ENCODE measurements at places on chromosomes 12 and 14.

DNA sequence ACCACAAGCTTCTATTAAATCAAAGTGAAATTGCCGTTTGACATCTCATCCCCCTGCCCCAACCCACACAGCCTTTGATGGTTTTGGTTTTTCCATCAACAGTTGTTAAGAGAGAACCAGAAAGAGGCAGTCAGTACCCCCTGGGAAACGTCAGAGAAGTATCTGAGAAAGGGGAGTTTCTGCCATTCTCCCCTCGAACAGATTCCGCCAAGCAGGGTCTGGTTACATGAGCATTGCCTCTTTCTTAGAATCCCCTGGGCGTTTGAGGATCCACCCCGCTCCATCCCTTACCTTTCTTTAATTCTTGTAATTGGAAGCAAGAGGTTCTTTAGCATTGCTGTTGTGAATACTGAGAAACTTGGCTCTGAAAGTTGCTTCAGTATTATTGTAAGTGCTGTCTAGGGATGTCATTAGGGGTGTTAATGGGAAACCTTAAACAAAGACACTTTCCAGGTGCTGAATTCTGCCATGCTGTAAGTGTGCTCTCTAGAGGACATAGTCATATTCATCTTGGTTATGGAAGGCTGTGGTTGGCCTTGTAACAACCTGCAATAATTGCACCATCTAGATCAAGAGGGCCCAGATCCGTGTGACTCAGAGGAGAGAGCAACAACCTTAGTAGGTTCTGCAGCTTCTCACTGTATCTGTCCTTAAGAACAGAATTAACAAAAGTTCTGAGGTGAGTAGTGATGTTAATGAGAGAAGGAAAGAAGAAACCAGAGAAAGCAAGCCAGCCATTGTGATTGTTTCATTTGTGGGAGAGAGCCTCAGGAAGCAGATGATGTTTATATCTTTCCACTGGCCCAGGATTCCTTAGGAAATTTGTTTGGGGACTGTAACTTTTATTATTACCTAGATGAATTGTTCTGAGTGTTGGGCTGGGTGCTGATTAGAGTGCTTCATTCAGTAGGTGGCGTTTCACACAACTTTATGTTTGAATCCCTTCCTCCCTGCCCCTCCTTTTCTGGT lies 9.0 kb downstream of the TMBIM6 start:
- peak; percentile 34 for DNase-seq

GRCh38 chr14:95218006-95218405 lies 60.7 kb upstream of the DICER1 start:
- DNase-seq = no peak

DNA sequence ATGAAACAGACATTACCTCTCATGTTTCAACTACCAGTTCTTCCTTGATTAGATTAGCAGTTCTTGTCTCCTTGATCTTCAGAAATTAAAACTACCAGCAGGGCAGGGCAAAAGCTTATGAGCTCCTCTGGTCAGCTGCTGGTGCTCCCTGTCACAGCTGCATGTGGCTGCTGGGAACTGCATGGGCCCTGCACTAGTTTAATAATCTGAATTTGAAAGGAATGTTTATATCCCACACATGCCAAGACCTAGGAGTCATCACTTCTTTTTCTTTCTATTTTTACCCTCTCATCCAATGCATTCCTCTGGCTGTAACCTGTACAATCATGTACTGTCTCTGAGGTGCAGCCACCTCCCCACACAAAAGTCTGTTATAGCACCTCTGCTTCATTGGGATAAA lies 73.9 kb downstream of the ARMH4 start:
- no peak for DNase-seq

GRCh38 chr14:70908935-70909641 lies 1.8 kb downstream of the PCNX1 start:
- DNase-seq = no peak

- DNase-seq = no peak
Measured at GRCh38 chr14:24414077-24414476, 15.3 kb downstream of the NYNRIN start.

GRCh38 chr14:20662968-20663732 lies 21.2 kb upstream of the RNASE4 start:
- peak; percentile 89 for DNase-seq

GRCh38 chr14:34087571-34087970 lies 136.7 kb upstream of the EGLN3 start:
- DNase-seq = no peak

DNA sequence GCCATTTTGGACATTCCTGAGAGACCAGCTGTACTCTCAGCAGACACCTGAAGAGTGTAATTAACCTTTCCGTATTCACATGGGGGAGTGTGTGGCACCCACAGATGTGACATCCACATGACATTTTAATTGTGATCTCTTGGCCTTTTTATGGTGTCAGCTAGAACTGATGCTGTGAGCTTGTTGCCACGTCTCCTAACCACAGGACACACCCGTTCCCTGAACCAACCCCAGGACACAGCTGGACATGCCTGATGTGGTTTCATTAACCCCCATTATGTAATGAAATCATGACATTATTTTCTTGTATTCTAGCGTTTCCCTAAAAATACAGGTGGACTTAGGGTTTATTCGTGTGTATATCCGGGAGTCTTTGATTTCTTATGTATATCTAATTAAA lies 1036.1 kb downstream of the TMEM121 start:
- DNase-seq = no peak

GRCh38 chr14:40682131-40682913 lies 924.4 kb upstream of the LRFN5 start:
- DNase-seq = no peak

GRCh38 chr12:55818886-55819285 lies 1.0 kb downstream of the ORMDL2 start:
- no peak for DNase-seq

GRCh38 chr12:94925206-94925605 lies 78.3 kb downstream of the NDUFA12 start:
- DNase-seq = no peak

GRCh38 chr14:93276031-93276716 lies 56.7 kb downstream of the BTBD7 start:
- DNase-seq = no peak

DNA sequence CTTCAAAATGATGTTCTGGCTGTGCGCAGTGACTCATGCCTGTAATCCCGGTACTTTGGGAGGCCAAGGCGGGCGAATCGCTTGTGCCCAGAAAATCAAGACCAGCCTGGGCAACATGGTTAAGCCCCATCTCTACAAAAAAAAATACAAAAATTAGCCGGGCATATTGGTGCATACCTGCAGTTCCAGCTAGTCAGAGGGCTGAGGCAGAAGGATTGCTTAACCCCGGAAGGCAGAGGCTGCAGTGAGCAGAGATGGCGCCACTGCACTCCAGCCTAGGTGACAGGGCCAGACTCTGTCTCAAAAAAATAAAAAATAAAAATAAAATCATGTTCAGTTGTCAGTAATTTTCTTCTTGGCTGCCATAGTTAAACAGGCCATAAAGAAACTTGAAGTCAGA lies 245.9 kb upstream of the USP15 start:
- no peak for DNase-seq

- no peak for DNase-seq
Measured at GRCh38 chr12:104855599-104855998, 102.5 kb downstream of the SLC41A2 start.

DNA sequence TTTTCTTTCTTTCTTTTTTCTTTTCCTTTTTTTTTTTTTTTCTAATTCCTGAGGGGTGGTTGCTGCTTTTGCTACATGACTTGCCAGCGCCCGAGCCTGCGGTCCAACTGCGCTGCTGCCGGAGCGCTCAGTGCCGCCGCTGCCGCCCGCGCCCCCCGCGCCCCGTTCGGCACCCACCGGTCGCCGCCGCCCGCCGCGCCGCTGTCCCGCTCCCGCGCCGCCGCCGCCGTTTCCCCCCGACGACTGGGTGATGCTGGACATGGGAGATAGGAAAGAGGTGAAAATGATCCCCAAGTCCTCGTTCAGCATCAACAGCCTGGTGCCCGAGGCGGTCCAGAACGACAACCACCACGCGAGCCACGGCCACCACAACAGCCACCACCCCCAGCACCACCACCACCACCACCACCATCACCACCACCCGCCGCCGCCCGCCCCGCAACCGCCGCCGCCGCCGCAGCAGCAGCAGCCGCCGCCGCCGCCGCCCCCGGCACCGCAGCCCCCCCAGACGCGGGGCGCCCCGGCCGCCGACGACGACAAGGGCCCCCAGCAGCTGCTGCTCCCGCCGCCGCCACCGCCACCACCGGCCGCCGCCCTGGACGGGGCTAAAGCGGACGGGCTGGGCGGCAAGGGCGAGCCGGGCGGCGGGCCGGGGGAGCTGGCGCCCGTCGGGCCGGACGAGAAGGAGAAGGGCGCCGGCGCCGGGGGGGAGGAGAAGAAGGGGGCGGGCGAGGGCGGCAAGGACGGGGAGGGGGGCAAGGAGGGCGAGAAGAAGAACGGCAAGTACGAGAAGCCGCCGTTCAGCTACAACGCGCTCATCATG lies 654 bp downstream of the FOXG1 start:
- no peak for DNase-seq

- no peak for DNase-seq
Measured at GRCh38 chr12:17301544-17301943, 695.6 kb upstream of the LMO3 start.

- DNase-seq = no peak
Measured at GRCh38 chr12:119179335-119180021, 747 bp downstream of the HSPB8 start.

DNA sequence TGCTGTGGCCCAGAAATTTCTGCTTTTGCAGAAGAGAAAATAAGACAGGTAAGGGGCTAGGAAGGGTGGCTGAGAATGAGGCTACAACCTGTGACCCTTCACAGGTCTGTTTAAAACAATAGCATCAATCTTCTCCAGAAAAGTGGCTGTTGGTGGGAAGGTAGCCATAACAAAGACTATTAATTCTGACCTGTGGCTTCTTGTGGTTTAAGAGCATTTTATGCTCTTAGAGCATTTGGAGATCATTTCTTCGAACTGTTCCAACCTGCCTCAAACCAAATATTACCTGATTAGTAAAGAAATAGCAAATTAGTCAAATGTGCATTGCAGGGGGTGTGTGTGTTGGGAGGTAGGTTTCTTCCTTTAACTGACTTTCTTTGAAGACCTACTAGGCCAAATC lies 15.2 kb upstream of the TCP11L2 start:
- DNase-seq = no peak

DNA sequence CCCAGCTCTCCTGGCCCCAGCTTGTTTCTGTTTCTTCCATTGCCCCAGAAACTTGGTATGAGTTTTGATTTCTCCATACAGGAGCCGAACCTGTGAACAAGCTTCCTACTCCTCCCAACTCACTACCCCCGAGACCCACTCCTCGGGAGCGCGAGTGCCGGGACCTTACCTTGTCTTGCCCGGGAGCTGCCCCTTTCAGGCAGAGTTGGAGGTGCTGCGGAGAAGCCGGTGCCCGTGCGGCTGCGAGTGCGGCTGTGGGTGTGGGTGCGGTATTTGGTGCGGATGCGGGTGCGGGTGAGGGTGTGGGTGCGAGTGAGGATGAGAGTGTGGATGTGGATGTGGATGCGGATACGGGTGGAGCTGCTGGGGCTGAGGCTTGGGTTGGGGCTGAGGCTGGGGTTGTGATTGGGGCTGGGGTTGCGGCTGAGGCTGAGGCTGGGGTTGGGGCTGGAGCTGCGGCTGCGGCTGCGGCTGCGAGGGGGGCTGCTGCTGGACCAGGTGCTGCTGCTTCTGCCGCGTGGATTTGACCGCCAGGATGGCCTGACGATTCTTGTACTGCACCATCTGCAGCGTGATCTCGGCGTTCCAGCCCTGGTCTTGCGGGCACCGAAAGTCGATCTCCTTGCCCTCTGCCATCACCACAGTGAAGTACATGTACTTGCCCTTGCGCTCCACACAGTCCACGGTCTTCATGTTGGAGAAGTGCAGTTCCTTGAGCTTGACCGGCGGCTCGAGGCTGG lies 1.1 kb downstream of the PHLDA1 start:
- DNase-seq = peak; percentile 45

DNA sequence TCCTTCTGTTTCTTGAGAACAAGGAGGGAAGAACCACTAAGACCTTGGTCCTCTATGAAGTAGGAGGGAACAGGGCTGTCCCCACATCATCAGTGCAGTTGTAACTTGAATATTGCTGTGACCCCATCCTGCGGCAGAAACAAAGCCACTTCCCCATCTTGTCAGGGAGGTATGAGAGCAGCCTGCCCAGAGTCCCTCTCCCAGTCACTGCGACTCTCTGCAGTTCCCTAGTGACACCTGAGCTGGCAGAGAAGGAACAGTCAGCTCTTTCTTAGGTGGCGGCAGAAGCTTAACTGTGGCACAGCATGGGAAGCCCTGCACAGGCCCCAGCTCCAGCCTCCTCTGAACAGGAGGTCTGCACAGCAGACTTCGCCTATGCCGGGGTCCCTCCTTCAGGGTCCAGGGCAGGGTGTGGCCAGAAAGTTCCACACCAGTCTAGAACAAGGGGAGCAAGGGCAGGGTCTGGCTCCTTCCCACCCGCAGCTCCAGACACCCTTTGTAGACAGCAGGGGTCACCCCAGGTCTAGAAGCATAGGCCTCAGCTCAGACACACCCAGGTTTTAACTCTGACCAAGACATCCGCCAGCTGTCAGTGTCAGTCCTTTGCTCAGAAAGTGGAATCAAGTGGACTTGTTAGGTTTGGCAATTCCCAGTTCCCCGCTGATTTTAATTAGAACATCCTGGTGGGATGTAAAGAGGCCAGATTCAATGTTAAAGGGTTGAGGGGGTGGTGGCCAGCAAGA lies 36.8 kb downstream of the DEGS2 start:
- DNase-seq = no peak

- DNase-seq = peak; percentile 36
Measured at GRCh38 chr14:100428727-100429126, 105.6 kb downstream of the SLC25A47 start.

DNA sequence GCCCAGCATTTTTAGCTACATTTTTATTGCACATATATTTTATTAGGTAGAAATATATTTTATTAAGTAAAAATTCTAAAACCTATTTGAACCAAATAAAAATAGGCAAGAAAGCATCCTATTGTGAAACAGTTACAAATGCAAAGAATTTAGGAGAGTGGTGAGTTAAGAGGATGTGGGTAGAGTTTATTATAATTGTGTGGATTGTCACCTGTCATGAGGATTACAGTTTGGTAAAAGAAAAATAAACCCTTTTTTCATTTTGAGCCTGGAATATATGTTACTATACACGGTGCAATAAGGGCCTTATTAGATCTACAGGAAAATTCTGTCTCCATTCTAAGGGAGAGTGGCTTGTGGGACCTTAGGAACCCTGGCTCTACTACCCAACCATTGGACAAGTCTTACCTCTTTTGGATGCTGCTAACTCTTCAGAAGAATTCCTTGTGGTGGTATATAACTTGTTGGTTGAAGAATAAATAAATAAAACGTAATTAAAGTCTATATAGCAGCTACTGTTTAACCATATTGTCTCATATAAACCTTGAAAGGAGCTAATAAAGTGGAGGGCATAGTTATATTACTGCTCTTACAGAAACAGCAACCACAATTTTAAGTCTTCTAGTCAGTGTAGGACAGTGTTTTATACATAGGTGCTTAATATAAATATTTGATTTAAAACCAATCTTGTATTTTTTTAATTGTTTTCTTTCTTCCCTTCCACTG lies 67.8 kb downstream of the FGD4 start:
- no peak for DNase-seq

DNA sequence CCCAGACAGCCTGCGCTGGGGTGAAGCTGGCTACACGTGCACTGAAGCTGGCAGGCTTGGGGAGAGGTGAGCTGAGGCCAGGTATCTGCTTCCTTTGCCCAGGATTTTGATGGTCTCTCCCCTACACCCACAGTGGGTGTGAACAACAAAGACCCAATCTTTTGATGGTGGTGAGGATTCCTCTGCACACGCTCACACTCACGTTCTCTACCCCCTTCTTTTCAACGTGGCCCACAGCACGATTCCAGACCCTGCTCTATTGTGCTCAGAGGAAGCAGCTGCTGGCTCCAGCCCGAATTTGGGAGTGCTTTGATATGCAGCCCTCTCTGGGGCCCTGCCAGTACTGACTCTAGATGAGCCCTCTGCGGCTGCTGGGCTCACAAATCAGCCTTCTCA lies 4.9 kb downstream of the CD9 start:
- DNase-seq = no peak

- DNase-seq = no peak
Measured at GRCh38 chr12:89247967-89248366, 104.3 kb downstream of the DUSP6 start.
